GF-D8 (cell line): ENCODE measurements at places on chromosomes 1 and 21.

DNA sequence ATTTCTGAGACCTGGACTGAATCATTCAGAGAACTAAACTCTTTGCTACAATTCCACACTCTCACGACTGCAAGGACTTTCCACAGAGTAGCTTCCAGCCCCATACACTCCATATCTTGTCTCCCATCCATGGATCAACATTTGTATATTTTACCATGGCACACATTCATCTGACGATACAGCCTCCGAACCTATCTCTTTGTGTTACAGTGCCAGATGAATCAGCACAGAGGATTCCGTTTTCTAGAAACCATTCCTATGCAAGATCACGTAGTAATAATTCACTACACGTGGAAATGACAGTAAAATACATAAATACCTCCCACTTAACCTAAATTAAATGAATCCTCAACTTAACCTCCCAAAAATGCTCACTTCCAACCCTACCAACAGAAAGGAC, 110.0 kb upstream of the PRDX6 start:
- no peak for DNase-seq

DNA sequence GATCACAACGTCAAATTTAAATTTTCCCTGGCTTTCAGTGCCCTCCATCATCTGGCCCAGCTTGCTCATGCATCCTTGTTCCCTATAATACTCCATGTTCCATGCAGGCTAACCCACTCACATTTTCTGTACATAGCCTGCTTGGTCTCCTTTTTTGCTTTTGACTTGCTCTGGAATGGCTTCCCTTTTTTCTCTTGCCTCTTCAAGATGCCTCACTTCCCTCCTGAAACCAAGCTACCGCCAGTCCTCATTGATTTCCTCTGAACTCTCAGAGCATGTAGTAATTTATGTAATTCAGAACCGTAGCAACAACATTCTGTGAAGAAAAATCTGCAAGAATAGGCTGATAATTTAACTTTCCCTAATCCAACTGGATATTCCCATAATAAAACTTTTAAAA, 10.3 kb downstream of the CAP1 start:
- peak; percentile 12 for DNase-seq

DNA sequence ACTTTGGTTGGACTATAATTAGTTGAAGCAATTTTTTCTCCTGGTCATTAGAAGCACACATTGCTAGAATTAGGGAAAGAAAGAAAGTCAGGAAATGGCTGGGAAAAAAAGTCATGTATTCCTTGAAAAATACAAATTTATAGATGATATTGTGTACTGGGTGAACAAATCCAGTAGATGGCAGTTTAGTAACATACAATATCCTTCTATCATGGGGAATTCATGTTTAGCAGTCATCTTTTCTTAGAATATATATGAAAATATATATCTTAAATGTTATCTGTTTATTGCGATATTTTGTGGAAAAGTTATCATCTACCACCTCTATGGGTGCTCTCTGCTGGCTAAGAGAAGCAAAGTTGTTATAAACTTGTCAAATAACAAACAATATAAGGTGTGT, 13.1 kb upstream of the ZRANB2 start:
- DNase-seq = no peak

- no peak for DNase-seq
Measured at GRCh38 chr1:25795211-25795610, 4.8 kb upstream of the SELENON start.

DNA sequence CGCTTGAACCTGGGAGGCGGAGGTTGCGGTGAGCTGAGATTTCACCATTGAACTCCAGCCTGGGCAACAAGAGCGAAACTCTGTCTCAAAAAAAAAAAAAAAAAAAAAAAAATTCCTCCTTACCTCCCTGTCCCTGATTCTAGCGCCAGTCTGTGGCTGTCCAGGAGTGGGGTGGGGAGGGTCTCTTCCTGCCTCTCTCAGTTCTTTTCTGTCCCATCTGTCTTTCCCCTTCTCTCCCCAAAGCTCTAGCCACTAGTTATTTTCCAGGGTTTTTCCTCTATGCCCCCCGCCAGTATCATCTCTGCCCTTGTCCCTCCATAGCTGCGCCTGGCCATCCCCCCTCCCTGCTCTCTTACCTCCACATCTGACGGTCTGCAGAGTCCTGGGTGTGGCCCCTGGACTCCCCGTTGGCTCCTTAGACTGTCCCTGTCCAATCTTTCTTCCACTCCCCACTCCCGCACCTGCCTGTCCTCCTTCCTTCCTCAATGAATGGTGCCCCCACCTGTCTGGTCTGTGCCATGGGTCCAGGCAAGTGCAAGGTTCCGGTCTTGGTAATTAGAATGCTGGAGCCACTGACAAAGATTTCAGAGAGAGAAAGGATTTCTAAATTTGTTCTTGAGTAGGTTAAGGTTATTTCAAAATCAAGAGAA, 1.6 kb upstream of the TMEM63A start:
- DNase-seq = no peak

GRCh38 chr1:205235951-205236350, 8.2 kb downstream of the TMCC2 start:
- no peak for DNase-seq
